Glutamatergic neuron (in vitro differentiated cells): ENCODE measurements at places on chromosomes 16 and 17.

DNA sequence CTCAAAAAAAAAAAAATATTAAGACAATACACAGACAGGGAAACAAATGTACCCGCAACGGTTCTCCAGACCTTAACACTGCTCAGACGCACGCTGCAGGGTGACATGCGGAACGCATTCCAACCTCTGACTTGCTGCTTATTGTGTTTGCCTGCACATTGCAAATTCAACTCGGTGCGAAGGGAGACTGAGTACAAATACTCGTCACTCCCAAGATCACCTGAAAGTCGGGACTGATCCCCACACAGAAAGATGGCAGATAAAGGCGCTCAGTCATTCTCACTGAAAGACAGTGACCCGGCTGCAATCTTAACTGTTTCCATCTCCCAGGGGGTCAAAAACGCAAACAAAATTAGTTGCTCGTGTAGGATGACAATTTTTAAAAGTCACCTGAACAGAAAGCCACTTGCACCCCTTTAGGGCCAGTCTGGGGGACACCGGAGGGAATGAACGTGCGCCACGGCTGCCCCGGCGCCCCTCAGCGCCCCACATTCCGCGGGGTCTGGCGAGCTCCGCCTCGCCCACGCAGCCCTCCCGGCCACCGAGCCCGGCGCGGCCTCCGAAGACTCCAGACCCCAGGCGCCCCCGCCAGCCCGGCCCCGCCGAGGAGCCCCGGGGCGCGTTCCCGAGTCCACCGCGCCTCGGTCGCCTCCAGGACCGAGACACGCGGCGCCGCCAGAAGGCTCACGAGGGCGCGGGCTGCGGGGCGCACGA lies 589 bp downstream of the CLCN7 start:
- no peak for DNase-seq

GRCh38 chr16:12027558-12028287 lies 51.2 kb downstream of the SNX29 start:
- DNase-seq = no peak

DNA sequence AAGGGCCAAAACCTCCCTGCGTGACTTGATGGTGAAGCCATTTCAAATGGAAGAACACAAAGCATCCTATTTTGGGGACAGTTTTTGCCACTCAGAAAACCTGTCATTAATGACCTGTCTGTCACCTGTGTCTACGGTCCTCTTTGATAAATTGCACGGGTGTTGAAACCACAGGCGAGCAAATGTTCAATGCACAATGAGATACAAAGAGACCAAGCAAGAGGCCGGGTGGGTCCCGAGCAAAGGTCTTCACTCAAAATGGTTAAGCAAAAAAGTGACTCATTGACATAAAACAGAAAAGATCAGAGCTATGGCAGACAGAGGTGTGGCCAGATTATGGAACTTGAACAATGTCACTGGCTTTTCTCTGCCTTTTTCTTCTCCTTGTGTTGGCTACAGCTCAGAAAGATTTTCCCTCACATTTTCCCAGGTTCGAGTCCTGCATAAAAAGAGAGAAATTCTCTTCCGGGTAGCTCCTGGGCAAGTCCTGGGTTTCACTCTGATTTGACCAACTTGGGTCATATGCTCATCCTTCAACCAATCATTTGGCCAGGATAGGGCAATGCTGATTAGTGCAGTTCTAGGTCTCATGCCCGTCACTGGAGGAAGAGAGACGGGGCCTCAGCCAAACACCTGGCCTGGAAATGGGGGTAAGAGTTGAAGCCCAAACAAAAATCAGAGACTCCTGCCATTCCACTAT lies 92.2 kb downstream of the CMC2 start:
- DNase-seq = no peak

- DNase-seq = no peak
These were observed 21.8 kb downstream of the SDR42E2 start for GRCh38 chr16:22183901-22184614.

GRCh38 chr16:85662482-85662812 lies 26.3 kb downstream of the GINS2 start:
- peak; percentile 78 for DNase-seq

DNA sequence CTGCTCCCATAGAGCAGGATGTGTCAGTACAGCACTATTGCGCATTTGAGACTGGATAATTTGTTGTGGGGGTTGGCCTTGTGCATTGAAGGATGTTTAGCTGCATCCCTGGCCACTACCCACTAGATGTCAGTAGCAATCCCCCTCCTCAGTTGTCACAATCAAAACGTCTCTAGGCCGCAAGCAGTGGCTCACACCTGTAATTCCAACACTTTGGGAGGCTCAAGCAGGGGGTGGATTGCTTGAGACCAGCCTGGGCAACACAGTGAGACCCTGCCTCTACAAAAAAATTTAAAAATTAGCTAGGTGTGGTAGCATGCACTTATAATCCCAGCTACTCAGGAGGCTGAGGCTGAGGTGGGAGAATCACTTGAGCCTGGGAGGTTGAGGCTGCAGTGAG lies 48.4 kb downstream of the CENPV start:
- DNase-seq = no peak

GRCh38 chr17:73899839-73900238 lies 255.6 kb upstream of the SDK2 start:
- no peak for DNase-seq

DNA sequence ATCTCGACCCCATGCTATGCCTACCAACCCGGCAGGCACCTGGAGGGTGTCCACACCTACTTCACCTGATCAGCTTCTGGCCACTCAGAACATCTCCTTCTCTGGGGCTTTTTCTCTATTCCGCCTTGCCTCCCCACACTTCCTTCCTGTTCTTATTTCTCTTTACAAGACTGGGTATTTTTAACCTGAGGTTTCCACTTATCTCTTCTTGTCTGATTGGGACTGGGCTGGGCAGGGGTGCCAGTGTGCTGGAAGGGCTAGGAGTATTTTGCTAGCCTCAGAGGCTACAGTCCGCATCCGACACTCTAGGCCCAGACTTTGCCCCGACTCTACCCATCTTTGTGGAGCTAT lies 26.2 kb upstream of the ZNF652 start:
- DNase-seq = no peak

GRCh38 chr17:43360376-43360738 lies 38.4 kb upstream of the ARL4D start:
- no peak for DNase-seq

DNA sequence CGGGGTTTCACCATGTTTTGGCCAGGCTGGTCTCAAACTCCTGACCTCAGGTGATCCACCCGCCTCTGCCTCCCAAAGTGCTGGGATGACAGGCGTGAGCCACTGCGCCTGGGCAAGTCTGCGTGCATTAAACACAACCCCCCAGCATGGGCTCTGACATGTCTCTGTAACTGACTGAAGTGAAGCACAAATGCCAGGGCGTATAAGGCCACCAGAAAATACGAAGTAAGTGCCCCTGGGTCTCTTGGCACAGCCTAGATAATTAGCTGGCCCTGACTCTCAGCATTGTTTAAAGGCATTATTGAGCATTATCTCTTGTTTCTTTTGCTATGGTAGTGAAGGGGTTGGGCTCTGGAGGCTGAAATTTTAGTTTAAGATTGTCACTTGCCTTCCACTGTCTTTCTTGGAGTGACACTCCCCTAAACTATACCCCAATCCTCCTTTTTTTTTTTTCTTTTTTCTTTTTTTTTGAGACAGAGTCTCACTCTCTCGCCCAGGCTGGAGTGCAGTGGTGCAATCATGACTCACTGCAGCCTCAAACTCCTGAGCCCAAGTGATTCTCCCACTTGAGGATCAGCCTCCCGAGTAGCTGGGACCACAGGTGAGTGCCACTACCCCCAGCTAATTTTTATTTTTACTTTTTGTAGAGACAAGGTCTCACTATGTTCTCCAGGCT lies 8.2 kb upstream of the SEC14L1 start:
- DNase-seq = no peak

DNA sequence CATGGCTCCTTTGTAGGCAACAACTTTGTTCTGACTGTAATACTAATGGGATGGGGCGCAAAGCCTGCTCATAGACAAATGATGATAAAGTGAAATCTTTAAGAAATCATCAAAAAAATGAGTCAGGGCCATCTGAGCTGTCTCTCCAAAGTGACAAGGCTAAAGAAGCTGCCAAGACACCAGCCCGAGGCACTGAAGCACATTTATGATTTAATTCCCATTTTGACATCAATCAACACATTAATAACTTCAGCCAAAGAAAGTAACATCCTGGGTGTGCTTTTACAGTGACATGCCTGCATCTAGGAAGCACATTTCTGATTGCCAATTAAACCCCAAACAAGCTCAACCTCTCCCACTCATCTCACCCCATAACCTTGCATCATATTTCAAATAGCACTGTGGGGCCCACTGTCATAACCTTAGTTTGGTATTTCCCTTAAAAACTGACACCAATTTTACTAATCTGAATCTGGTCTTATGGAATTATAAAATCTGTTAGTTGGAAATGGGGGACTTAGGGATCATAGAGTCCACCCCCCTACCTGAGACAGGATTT lies 676.6 kb downstream of the TOX3 start:
- DNase-seq = no peak

- DNase-seq = no peak
These were observed at the start of gene MSLN for GRCh38 chr16:760545-761343. TSS of gene MSLN (plus strand) at chr16:760734. CDS start at chr16:762681, 1,947 bp downstream.

DNA sequence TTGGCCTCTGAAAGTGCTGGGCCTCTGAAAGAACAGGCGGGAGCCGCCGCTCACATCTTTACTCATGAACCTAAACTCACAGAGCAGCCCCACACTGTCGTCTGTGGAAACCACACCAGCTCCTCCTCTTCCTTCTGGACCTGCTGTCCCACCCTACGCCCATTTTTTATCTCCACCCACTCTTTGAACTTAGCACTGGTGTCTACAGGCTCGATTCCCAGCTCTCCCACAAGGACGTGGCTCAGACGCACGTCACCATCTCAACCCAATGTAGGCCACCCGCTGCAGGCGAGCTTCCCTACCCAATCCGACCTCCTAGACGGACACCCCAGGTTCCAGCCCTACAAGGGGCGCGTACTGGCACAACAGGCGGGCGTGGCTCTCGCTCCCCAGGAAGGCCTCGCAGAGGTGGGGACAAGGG lies 62.2 kb downstream of the NXN start:
- DNase-seq = no peak

DNA sequence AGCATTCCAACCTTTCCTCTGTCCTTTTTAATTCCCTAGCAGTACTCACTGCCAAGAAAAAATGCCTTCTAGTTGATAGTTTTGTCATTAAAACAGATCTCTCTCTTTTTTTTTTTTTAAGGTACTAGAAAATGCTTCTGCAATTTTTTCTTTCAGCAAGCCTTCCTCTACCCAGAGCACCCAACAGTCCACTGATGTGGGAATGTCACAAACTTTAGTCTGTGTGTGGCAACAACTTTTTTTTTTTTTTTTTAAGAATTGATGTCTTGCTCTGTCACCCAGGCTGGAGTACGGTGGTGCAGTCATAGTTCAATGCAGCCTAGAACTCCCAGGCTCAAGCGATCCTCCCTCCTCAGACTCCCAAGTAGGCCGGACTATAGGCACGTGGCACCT lies 34.7 kb downstream of the CDRT15 start:
- no peak for DNase-seq

- DNase-seq = no peak
These were observed 1.5 kb upstream of the CHD3 start for GRCh38 chr17:7887038-7887481.

- no peak for DNase-seq
These were observed 43.6 kb downstream of the SMG6 start for GRCh38 chr17:2259769-2260536.

GRCh38 chr16:58649707-58650106 lies 20.1 kb upstream of the CNOT1 start:
- DNase-seq = no peak

GRCh38 chr16:59090541-59090940 lies 356.4 kb upstream of the GOT2 start:
- DNase-seq = no peak

GRCh38 chr16:88923450-88923849 lies 53.6 kb downstream of the CBFA2T3 start:
- peak; percentile 66 for DNase-seq

- no peak for DNase-seq
These were observed 35.0 kb upstream of the MRC2 start for GRCh38 chr17:62592341-62593099.

- DNase-seq = no peak
These were observed 25.0 kb downstream of the GABARAPL2 start for GRCh38 chr16:75590920-75591843.

- DNase-seq = no peak
These were observed 225.6 kb downstream of the MSI2 start for GRCh38 chr17:57481910-57482391.

GRCh38 chr17:63573634-63574033 lies 23.4 kb downstream of the DCAF7 start:
- no peak for DNase-seq

DNA sequence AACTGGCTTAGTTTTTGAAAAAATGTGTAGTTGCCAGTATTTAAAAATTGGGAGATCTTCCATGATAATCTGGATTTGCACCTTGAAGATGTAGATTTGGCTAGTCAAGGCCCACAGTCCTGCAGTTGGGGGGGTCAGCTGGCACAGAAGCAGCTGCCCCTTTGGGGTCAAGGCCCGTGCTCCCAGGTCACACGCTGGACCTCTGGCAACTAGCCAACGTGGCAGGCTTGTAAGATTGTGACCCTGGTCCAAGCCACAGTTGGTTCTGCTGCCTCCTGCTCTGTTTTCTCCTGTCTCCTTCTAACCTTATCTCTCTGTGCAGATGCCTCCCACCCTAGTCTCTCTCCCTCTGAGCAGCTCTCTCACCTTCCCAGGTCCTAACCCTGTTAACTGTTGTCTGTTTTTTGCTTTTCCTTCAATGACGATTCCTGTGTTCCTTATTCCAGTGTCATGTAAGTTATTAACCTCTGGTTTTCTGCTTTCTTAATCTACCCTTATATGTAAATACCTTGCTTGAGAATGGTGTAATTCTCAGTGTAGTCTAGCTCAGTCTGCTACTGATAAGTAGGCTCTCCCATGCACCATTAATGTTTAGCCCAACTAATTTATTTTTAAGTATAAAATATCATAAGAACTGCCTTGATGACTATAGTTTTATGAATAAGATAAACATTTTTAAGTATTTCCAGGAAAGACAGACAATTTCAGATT lies 27.9 kb downstream of the CLEC16A start:
- DNase-seq = no peak

DNA sequence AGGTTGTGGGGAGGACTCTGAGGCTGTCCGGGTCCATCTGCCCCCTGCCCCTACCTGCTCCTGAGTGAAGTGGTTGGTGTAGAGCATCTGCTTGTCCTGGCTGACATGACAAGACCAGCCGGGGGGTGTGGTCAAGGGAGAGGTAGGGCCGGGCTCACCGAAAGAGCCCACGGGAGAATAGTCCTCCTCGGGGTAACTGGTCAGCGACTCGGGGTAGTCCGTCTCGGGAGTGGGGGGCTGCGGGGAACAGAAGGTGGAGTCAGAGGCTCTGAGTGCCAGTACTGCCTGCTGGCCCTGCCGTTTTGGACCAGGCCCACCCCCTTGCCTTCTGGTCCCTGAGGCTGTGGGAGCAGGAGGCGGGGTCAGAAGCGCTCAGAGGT lies 27.8 kb downstream of the ARHGAP27 start:
- no peak for DNase-seq
